Cortex of kidney (tissue), 1 donor: ENCODE measurements at places on chromosomes 2 and 18.

DNA sequence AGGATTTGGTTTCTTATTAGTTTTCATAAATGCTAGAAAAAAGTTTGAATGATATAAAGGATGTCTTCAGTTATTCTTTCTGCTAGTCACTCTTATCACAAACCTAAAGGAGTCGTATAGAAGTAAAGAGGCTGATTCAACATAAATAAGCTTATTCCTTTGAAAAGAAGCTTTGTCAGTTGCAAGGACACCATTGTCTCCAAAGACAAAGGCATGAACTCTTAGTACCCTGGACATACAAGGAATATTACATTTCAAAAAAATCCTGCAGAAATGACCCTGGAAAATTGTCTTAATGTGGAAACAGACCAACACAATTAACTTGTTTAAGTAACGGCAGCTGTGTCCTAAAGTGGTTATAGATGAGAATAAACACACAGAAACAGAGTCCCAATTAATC, 528.0 kb downstream of the CPS1 start:
- no peak for DNase-seq

DNA sequence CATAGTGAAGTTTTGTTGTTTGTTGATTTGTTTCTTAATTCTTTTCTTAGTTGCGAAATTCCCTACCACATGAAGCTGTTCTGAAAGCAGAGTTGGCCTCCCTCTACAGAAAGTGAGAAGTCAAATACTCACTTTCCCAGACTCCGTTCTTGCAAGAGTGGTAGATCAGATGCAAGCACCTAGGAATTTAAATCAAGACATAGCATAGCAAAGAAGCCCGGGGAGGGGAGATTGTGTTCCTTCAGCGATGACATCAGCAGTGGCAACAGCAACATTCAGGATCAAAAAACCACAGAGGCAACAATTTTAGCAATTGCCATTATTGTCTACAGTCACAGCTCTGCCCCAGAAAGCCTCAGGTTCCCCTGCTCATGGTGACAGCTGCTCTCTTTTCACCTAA, 580.0 kb downstream of the RNF144A start:
- no peak for DNase-seq

DNA sequence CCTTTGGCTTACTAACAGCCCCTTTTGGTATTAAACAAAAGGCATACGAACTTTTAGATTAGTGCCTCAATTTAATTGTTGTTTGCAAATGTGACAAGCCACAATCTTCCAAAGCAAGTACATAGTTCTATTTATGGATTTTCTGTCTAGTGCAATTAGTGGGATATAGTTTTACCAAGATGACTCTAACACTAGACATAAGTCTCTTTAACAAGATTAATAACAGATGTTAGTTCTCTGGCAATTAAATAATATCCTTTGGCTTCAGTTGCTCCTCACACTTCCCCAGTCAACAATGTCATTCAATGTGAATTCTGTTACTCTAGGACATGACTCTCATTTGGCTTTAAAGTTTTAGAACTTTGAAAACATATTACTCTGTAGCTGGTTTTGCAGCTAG, 16.7 kb upstream of the MC4R start:
- DNase-seq = no peak

GRCh38 chr2:79796641-79797040, 283.8 kb downstream of the CTNNA2 start:
- DNase-seq = no peak

DNA sequence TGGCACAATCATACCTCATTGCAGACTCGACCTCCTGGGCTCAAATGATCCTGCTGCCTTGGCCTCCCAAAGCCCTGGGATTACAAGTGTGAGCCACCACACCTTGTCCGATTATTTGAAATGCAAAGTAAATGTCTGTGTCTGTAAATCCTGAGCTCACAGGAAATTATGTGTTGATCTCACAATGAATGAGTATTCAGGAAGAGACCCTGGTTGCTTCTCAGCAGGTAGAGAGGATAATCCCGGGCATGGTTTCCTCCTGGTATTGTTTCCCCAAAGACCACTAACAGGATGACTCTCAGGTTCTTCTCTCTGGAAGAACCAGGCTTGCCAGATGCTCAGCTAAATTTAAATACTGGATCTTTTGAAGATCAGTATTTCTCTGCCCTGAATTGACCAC, 147.6 kb downstream of the LDLRAD4 start:
- no peak for DNase-seq

DNA sequence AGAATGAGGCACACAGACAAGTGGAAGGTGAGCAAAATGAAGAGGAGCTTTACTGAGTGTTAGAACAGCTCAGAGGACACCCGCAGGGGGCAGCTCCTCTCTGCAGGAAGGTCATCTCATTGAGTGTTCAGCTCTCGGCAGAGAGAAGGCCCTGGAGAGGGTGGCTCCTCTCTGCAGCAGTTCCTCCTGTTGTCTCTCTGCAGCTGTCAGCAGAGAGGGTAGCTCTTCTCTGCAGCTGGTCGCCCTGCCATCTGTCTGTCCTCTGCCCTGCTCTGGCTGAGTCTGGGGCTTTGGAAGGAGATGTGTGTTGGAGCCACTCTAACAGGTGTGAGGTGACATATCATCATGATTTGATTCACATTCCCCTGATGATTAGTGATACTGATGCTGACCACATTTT, 6.8 kb upstream of the SNTG2 start:
- DNase-seq = no peak

DNA sequence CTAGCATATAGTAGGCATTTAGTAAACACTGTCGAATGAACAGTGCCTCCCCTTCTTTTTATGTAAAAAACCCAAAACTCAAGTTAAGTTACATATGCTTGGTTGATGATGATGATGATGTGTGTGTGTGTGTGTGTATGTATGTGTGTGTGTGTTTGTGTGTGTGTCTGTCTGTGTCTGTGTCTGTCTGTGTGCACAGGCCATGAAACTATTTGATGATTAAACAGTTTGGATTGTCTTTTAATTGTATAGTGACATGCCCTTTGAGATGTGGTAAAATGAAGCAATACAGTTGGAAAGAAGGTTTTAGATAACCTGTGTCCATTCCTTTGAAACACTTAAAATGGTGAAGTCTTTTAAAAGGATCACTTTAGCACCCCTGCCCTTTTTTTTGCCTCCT, 105.6 kb downstream of the MAP4K4 start:
- no peak for DNase-seq

DNA sequence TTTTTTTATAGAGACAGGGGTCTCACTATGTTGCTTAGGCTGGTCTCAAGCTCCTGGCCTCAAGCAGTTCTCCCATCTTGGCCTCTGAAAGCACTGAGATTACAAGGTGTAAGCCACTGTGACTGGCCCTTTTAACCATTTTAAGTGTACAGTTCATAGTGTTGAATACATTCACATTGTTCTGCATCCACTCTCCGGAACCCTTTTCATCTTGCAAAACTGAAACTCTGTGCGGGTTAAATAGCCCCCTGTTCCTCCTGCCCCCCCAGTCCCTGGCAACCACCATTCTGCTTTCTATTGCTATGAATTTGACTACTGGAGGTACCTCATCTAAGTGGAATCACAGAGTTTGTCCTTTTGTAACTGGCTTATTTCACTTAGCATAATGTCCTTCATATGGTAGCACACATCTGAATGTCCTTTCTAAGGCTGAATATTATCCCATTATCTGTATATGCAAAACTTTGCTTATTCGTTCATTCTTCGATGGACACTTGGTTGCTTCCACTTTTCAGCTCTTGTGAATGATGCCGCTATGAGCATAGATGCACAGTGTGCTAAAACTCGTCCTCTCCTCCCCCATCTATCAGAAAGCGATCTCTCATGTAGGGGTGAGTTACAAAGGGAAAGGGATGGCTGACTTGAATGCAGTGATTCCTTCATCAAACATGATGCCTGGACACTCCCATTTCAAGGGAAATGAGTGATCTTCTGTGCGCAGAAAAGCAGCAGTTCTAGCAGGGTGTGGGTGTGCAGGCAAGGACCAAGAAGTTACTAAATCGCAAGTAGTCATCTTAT, 30.2 kb downstream of the CABLES1 start:
- DNase-seq = no peak

- no peak for DNase-seq
Observed at GRCh38 chr2:158743466-158743865, 51.7 kb upstream of the DAPL1 start.
